ENCODE measurements at places on chromosomes 2 and 18.

GRCh38 chr18:5894611-5895298 lies 567 bp downstream of the TMEM200C start:
- DNase-seq: no peak

- no peak for DNase-seq
Measured at GRCh38 chr2:1864301-1864980, 120.1 kb upstream of the PXDN start.

- DNase-seq: no peak
Measured at GRCh38 chr2:3041841-3042600, 335.6 kb downstream of the EIPR1 start.

DNA sequence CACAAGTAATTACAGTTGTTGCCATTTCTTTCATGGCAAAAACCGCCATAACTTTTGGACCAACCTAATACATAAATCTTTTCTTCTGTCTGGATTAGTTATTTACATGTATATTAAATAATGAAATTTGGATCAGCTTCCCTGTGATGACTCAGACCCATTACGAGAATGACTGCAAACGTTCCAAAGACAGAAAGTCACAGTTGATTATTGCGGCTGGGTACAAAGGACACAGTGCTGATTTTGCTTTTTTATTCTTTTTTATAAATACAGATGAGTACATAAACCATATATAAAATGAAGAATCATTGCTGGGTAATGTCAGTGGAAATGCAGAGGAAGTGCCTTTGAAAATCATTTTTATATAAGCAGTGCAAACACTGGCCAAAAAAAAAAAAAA lies 126.2 kb downstream of the TWIST2 start:
- no peak for DNase-seq

- no peak for DNase-seq
Measured at GRCh38 chr18:79904357-79905147, 46.9 kb downstream of the SLC66A2 start.

- DNase-seq: no peak
Measured at GRCh38 chr2:112520234-112520783, 22.0 kb upstream of the POLR1B start.
